ENCODE measurements at places on chromosomes 3 and 15.

DNA sequence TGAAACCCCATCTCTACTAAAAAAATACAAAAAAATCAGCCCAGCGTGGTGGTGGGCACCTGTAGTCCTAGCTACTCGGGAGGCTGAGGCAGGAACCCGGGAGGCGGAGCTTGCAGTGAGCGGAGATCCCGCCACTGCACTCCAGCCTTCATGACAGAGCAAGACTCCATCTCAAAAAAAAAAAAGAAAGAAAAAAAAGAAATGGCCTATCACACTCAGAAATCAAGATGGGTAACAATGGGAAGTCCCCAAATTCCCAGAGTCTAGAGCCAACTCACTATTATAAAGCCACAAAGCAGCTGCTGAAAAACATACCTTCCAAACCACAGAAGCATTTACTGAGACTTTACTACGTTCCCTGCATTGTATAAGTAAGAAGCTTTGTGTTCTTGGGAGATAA is 7.5 kb downstream of the HDGFL3 start:
- no peak for DNase-seq

- DNase-seq = no peak
Observed at GRCh38 chr3:62546266-62546665, 172.9 kb upstream of the FEZF2 start.

DNA sequence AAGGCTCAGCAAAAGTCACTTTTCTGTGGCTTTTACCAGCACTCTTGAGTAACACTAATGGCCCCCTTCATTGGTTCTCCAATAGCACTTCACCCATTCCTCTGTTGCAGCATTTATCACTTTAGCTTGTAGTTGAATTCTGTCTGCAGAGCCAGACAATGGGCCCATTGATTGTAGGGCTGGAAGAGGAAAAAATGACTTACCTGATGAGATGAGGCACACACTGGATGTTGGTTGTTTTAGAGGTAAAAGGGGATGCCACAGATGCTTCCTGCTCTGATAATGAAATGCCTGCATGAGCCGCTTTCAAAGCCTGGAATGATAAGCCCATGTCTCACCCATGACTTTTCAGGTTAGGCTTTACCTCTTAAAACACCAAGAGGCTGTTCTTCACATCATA is 64.3 kb downstream of the PLAAT1 start:
- no peak for DNase-seq

DNA sequence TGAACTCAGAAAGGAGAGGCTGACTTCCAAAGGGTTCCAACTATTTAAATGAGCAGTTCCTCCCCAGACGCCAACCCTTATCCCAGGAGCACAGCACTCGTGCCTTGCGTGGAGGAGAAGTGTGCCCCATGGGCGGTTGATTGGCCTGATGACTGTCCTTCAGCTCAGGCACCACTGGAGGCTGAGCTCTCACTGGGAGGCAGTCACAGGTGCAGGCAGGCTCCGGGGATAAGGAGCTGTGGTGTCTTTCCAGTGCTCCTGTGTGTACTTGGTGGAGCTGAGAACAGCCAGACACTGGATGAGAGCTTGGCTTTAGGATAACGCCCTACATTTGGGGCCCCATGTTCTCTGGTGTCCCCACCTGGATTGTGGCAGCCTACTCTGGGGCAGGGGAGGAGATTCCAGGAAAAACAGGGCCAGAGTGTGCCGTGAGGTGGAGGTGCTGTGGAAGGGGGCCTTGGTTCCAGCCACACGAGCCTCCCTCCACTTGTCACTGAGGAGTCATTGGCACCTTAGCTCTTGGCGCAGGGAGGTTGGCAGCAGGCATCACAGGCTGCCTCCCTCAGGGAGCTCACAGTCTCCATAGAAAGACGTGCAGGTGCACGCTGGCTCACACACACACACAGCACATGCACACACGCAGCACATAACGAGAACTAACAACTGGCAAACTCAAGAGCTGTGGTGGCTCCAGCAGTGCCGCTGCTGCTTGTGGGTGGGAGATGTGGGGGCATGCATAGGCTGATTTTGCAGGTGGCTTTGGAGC is 22.7 kb upstream of the EPHB3 start:
- DNase-seq = no peak

GRCh38 chr3:55789516-55789915 is 302.4 kb upstream of the WNT5A start:
- DNase-seq = no peak

DNA sequence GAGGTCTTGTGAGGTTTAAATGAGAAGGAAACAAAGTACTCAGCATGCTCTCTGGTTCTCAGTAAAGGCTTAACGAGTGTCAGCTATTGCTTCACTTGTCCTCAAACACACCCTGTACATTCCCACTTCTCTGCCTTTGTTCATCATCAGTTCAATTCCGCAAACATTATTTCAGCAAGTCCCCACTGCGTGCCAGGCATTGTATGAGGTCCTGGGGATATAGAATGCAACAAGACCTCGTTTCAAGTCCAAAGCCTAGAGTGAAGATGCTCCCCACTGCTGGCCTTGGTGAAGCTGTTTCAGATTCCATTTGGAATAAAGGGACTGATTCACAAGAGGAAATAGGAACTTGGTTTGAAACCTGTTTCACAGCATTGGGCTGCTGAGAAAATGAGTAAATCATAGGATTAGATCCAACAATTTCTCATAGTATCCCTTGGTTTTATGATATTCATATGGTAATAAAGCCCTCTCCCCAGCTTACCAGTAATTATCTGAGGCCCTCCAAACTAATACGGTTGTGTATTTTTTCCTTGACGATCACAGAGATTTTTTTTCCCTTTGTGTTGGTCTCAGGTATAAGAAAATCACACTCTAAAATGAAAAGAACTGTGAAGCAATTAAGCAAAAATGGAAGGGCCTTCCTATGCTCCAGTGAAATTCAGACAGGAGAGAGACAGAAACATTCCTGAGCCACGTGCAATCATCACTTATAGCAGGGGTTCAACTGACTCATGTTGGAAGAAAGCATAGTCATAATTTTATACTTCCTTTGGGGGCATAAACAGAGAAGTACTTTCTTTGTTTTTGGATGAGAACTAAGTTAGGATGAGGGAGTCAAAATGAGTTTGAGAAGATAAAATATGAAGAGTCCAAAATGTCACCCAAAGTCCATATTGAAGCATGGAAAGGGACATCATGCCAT is 258.6 kb downstream of the RORA start:
- no peak for DNase-seq

DNA sequence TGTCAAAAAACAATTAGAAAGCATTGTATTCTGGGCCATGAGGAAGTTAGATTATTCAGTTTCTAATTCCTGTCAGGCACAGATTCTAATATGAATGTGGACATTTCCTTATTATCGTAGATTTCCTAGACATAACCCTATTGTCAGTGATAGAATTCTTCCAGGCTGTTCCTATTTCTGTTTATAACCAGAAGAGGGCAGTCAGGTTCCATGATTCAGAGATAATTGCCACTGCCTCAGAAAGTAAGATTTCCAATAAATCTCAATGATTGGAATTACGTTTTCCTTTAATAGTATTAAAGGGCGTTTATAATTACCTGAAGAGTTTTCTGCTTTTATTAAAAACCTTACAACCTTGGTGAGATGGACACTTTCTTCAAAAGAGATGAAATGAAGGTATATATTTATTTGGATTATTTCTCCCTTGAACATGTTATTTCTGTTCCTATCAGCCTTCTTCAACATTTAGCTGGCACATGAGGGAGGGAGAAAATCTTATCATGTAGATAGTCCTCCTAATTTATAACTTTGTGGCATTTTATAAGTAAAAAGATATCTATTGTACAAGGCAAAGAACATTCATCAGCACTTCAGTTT is 439.2 kb downstream of the MCTP2 start:
- no peak for DNase-seq

GRCh38 chr3:151880416-151880690 is 6.9 kb downstream of the SUCNR1 start:
- no peak for DNase-seq

DNA sequence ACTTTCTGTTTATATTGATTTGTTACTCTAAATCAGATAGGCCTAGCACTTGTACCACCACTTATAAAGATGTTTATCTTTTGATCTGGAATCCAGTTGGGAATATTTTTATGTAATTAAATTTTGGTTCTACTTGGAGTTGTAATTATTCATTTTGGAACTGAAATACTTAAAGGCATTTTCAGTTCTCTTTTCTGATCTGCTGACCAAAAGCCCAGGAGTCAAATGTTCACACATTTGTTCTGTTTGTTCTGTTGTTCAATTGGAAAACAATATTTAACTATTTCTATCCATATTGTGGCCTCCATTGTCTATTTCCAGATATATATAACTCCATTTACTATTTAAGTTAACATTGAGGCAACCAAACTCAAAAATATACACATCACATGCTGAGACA is 912.4 kb upstream of the EPHA6 start:
- no peak for DNase-seq
